ENCODE measurements at places on chromosomes 7 and 10. TPM values are rescaled to one million over a fixed set of nuclear protein-coding genes. Genes with fewer than 3 reads are reported as not detected.

The ITPRID1 gene
- total RNA-seq, result not detected

The BLNK gene
- total RNA-seq, result not detected

The PTN gene
- 0.11 TPM for total RNA-seq

The ENTPD7 gene
- 7.5 TPM for total RNA-seq

The SYNPO2L gene
- not detected for total RNA-seq

The ASB4 gene
- not detected for total RNA-seq

The UNCX gene
- not detected for total RNA-seq

The VENTX gene
- total RNA-seq, result not detected

The ZPBP gene
- total RNA-seq, result not detected

The ANKRD1 gene
- total RNA-seq, result not detected

DNA sequence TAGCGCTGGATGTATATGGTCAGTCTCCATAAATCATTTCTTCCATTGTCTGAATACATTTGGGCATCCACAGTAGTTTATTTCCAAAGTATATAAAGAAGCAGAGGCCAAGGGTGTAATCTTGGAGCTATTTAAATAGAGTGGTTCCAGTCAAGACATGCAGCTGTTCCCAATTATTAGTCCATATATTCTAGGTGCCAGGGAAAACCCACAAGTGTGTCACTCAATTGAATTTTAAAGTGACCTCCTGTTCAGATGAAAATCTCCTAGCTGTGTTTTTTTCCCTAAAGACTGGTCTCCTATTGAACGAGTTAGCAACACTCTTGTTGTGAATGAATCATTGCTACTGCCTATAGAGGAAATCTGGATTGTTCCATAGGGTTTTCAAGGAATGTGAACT lies 260.2 kb upstream of the BMPER start:
- DNase-seq, result no peak

GRCh38 chr10:1290071-1290471 lies 233.9 kb downstream of the WDR37 start:
- no peak for DNase-seq

DNA sequence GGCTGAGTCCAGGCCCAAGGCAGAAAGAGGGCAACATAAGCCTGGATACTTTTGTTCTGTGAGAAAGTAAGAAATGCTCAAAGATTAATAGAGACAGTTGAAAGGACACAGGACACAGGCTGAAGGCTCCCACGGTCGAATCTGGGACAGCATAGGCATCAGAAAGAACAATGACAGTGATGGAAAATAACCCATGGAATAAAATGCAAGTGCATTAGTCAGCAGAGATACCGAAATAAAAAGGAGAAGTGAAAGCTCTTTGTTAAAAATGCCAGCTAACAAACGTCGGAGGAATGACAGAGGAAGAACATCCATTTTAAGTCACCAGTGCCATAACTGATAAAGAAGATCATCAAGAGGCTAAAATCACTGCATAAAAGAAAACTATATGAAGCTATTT lies 19.6 kb upstream of the AGAP5 start:
- no peak for DNase-seq

DNA sequence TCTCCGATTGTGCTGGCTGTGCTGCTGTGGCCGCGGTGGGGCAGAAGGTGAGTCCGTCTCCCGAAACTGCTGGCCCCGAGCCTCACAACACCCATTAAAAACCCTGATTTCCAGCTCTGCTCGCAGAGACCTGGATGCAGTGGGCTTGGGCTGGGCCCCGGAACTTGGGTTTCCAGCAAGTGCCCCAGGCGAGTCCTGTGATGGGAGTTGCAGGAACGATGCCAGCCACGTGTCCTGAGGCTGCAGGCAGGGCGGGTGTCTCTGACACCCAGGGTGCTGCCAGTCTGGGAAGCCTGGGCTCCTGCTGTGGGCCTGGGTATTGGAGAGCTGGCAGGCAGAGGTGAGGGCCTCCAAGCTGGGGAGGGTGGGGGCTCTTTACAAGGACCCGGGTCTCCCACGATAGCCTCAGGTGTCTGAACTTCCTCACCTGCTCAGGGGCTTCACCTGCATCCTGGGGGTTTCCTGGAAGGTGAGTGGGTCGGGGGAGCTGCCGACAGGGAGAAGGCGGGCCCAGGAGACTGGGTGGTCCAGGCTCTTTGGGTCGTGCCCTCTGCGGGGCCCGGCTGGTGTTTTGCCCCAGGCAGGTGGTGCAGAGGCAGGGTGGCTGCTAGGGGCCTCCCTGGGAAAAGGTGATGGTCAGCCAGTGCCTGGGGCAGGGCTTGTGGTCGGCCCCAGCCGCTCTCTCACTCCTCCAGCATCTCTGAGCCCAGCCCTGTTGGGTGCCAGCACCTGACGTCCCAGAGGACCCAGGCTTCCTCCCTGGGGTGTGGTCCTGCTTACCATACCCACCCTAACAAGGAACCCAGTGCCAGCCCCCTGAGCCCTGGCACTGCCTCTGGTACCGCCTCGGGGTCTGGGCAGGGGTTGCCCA lies 180.3 kb downstream of the DNAJB6 start:
- no peak for DNase-seq

DNA sequence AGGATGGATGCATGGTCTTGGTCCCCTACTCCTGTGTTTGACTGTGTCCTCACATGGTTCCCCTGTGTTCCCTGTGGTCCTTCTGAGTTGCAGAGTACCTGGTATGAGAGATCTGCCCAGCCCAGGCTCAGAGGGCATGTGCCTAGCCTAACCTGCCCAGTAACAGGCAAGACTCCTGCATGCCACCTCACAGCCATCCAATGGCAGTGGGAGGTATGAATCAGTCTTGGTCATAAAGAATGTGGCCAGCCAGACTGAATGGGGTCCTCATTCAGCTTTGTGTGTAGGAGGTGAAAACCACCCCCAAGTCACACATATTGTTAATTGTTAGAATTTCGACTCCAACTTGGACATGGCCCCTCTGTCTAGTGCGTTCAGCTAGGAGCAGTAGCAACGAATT lies 17.2 kb upstream of the GPR158 start:
- DNase-seq, result no peak

DNA sequence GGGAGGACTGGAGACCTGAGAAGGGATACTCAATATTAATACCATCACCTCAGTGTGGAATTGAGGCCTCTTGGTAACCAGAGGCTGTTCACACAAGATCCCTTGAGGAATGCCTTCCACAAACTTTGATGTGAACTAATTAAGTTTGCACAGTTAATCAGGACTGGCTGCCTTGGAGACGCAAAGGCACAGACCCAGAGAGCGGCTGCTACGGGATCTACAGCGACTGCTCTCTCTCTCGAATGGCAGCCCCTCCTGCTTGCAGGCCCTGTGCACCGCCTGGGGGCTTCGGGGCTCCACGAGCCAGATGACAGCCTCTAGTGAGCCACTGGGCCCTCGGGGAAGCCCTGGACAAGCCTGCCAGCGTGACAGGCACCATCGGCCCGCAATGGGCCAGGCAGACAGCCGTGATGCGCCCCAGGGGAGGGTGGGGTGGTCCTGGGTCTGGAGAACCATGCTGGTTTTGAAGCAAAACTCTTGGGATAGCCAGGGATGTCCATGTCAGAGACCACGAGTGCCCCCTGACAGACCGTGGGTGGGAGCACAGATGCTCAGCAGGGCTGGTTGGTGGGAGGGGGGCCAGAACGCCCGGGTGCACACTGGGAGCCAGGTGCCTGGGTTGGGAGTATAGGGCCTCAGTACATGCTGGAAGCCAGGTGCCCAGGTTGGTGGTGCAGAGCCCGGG lies 195.6 kb downstream of the ELFN1 start:
- no peak for DNase-seq

- no peak for DNase-seq
Measured at GRCh38 chr10:133110133-133110532, 22.4 kb downstream of the ADGRA1 start.

GRCh38 chr10:24953675-24954074 lies 1.3 kb upstream of the PRTFDC1 start:
- DNase-seq, result no peak

DNA sequence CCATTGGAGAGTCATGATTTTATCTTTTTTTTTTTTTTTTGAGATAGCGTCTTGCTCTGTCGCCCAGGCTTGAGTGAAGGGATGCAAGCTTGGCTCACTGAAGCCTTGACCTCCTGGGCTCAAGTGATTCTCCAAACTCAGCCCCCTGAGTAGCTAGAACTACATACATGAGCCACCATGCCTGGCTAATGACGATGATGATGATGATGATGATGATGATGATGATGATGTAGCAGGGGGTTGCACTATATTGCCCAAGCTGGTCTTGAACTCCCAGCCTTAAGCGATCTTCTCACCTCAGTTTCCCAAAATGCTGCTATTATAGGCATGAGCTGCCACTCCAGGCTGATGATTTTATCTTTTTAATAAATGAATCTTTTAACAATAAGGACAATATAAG lies 13.9 kb upstream of the PLAC9 start:
- DNase-seq, result no peak

DNA sequence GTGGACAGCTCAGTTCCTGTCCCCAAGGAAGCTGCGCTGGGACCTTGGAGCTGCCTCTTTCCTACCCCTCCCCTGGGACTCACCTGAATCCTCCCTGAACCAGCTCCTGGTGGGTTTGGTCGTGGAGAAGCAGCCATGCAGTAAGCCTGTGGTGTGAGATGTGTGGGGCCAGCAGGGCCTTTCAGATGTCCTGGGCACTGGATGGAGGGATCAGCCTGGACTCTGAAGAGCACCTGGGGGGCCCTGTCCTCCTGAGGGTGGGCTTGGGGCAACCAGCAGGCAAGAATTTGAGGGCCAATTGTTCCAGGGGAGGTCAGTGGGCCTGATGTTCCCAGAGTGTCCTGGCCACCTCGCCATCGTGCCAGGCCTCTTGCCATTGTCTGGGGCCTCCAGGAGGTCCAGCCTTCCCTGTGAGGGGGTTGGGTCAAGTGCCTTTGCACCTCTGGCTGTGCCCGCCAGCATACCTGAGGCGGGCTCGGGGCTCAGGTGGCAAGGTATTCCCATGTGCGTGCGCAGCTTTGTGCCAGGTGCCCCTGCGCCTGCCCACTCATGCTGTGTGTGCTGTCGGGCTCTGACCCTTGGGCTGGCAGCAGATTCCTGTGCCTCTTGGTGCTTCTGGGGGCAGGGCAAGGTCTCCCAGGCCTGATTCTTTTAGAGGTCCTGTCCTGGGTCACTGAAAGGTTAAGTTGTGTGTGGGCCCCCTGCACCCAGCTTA lies 7.3 kb downstream of the TRIM8 start:
- no peak for DNase-seq

DNA sequence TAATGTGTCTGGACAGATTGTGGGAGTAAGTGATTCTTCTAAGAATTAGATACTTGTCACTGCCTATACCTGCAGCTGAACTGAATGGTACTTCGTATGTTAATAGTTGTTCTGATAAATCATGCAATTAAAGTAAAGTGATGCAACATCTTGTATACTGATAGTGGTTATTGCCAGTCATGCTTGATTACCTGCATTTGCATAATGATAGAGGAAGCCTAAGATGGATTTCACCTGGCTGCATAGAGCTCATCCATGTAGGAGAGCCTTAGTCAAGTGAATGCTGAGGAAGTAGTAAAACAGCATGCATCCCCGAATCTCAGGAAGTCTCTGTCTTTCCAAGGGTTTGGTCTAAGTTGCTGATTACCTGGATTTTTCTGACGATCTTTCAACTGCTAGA lies 64.2 kb upstream of the CAPZA2 start:
- DNase-seq, result no peak

DNA sequence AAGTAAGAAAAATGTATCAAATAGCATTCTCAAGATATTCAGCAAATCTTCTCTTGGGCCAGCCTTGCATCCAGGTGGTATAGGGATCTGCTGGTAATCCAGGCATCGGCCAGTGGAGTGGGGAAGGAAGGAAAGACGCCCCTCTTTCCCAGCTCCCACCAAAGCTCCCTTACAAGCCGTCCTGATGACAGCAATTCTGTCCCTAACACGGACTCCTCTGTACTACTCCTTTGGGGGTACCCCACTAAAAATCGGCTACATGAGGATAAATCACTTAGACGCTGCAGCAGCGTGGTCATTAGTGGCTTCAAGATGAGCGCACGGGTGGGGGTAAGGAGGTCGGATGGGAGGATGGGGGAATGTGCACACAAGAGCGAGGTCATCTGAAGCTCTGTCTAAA lies 24.7 kb upstream of the NUB1 start:
- no peak for DNase-seq

DNA sequence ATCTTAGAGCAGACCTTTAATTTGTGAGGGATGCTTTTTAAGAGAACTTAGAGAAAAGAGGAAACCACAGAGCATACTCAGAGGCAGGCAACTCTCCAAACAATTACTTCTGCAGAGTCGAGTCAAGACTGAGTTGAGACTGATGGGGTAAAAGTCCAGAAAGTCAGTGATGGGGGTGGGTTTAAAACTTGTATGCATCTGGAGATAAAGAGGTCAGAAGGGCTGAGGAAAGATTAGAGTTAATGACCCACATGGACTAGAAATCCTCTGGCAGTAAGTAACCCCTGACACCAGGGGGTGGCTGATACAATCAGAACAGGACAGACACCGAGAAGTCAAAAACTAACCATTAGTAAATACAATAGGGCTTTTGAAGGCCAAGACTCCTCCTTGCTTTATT lies 42.4 kb upstream of the SEPTIN7 start:
- DNase-seq, result no peak

- no peak for DNase-seq
Measured at GRCh38 chr10:122112021-122112616, 123.2 kb downstream of the TACC2 start.

DNA sequence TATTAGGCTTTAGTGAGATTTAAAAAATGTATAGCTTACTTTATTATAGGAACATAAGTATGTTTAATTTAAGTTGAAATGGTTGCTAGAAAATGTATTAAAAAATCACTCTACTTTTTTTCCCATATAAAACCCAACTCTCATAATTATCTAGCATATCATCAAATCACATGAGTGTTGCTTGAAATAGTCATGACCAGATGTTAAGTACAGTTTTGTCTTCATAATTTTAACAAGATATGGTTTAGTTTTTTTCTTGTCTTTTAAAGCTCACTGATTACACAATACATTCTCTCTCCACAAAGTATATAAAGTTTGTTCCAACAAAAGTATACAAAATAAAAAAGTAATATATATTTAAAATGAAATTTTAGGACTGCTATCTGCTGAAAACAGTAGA lies 82.8 kb downstream of the HGF start:
- DNase-seq, result no peak

- DNase-seq, result no peak
Measured at GRCh38 chr10:45380903-45381620, 7.0 kb downstream of the ALOX5 start.

- DNase-seq, result no peak
Measured at GRCh38 chr7:41103331-41103730, 599.6 kb downstream of the INHBA start.

- DNase-seq, result no peak
Measured at GRCh38 chr7:119219663-119220062, 995.2 kb downstream of the ANKRD7 start.

GRCh38 chr7:46759711-46760480 lies 822.0 kb downstream of the TNS3 start:
- DNase-seq, result no peak

DNA sequence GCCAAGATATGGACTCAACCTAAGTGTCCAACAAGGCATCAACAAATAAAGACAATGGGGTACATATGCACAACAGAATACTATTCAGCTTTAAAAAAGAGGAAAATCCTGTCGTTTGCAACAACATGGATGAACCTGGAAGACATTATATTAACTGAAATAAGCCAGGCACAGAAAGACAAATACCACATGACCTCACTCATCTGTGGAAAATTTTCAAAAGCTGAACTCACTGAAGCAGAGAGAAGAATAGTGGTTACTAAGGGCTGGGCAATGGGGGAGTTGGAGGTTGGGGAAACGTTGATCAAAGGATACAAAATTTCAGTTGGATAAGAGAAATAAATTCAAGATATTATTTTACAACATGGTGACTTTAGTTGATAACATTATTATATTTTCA lies 221.4 kb upstream of the PITRM1 start:
- DNase-seq, result no peak

All from activated T-helper 2 cell treated with anti-CD3 and anti-CD28 coated beads, Interferon-gamma antibody, Interleukin-2, Interleukin-4, amounts not matched to agents 10 μg/mL and 5 μg/mL and 100 μg/mL, durations not matched to agents 14 hours and 24 hours and 36 hours (primary cell).